ENCODE measurements at places on chromosomes 12 and 14. TPM values are rescaled to one million over a fixed set of nuclear protein-coding genes. Genes with fewer than 3 reads are reported as not detected.

Gene FGD4
- total RNA-seq, result 38.3 TPM

GRCh38 chr14:58821421-58821820 lies 183.7 kb downstream of the DACT1 start:
- no peak overlapping the region for H3K4me3 ChIP-seq
- H3K36me3 ChIP-seq, result no peaks in the 10 kb centered on the region
- no peak for DNase-seq
- no peaks in the 10 kb centered on the region for H3K27me3 ChIP-seq
- no peak overlapping the region for H3K27ac ChIP-seq

DNA sequence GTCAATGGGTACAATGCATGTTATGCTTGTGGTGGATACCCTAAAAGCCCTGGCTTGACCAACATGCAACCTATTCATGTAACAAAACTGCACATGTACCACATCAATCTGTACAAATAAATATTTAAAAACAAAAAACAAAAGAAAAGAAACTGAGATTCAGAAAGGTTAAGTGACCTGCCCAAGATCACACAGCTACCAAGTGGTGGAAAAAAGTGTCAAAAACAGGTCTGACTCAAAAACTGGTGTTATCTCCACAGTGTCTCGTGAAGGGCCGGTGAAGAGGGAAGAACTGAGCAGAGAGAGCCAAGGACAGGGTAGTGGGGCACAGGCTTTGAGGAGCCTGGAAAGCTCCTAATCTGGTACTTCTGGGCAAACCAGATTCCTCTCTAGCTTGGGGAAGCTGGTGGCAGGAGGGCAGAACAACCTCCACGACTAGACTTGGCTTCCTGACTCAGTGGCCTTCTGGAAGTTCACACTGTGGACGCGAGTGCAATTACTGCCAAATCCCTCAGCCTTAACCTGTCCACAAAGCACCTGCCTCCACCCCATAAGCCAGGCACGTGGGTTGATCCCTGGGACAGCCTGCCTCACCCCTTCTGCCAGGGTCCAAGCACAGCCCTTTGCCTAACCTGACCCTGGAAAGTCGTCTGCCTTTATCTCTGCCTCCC lies 15.6 kb downstream of the ZBTB39 start:
- no peak overlapping the region for H3K27ac ChIP-seq
- peaks cover 4% of the 10 kb centered on the region for H3K4me1 ChIP-seq
- no peak for DNase-seq
- H3K36me3 ChIP-seq, result no peaks in the 10 kb centered on the region
- no peak overlapping the region for H3K4me3 ChIP-seq

DNA sequence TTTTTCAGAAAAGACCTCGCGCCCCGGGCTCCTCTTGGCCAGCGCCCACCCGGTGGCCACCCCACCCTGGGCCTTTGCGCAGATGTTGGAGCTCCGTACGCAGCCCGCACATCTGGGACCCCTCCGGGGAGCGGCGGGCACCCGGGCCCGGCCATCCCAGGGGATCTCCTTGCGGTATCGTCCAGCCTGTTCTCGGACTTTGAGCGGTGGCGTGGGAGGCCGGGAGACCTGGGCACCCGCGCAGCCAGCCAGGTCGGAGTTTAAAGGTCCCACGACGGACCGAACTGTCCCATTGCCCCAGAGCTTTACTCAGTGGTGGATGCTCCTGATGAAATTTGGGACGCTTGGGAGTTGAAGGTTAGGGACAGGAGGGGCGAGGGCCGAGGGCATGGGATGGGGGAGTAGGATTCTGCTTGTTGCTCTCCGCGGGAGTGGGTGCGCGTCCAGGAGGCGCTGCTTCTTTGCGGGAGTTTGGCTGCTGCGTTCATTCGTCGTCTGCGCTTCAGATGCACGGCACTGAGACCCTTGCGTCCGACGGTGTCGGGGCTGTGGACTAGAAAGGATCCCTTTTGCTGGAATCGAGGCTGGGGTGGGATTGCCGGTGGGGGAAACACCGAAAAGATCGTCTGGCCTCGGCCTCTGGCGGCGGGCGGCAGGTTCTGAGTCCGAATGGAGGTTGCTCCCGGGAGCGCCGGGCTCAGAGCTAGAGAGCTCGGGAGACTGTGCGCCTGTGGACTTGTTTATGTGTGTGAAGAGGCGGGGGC lies 1.4 kb downstream of the NTF3 start:
- DNase-seq, result peak; percentile 66
- peaks cover 40% of the 10 kb centered on the region for H3K4me1 ChIP-seq

DNA sequence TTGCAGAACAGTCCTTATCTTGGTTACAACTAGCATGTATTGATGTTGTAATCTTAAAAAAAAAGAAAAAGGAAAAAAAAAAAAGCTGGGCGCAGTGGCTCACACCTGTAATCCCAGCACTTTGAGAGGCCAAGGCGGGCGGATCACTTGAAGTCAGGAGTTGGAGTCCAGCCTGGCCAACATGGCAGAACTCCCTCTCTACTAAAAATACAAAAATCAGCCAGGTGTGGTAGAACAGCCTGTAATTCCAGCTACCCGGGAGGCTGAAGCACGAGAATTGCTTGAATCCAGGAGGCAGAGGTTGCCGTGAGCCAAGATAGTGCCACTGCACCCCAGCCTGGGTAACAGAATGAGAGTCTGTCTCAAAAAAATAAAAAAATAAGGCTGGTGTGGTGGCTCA lies 25.6 kb upstream of the TEAD4 start:
- H3K4me1 ChIP-seq, result no peaks in the 10 kb centered on the region
- no peak overlapping the region for H3K4me3 ChIP-seq
- no peak for DNase-seq
- no peaks in the 10 kb centered on the region for H3K36me3 ChIP-seq
- H3K27ac ChIP-seq, result no peak overlapping the region

DNA sequence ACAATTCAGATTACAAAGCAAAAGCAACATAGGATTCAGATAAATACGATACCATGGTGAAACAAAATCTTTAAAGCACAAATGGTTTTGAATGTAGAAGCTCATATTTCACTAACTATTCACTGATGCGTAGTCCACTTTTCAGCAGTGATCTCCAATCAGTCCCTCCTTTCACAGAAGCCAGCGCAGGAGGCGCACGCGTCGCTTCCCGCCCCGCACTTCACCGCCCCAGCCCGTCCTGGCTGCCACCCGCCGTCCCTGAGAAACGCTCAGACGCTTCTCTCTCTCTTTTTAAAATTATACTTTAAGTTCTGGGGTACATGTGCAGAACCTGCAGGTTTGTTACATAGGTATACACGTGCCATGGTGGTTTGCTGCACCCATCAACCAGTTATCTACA lies 19.8 kb upstream of the CHFR start:
- no peaks in the 10 kb centered on the region for H3K36me3 ChIP-seq
- no peak overlapping the region for H3K27ac ChIP-seq
- no peak overlapping the region for H3K4me3 ChIP-seq
- H3K4me1 ChIP-seq, result no peaks in the 10 kb centered on the region
- no peak for DNase-seq
- H3K27me3 ChIP-seq, result no peaks in the 10 kb centered on the region

DNA sequence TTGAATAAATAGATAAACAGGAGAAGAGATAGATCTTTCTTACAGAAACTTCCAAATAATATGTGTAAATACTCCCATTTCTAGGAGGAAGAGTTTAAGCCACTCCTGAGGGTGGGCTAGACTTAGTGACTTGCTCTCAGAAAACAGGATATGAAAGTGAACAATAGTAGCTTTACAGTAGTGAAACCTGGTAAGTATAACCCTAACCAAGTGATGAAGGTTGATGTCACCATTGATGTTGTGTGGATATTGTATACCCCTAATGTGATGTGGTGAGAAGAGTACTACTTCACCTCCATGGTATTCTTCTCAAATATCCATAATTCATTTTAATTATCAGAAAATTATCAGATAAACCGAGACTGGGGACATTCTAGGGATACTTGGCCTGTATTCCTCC lies 20.9 kb downstream of the AKAP6 start:
- H3K27ac ChIP-seq, result no peak overlapping the region
- no peaks in the 10 kb centered on the region for H3K27me3 ChIP-seq
- no peak overlapping the region for H3K4me3 ChIP-seq
- DNase-seq, result no peak
- no peaks in the 10 kb centered on the region for H3K36me3 ChIP-seq

DNA sequence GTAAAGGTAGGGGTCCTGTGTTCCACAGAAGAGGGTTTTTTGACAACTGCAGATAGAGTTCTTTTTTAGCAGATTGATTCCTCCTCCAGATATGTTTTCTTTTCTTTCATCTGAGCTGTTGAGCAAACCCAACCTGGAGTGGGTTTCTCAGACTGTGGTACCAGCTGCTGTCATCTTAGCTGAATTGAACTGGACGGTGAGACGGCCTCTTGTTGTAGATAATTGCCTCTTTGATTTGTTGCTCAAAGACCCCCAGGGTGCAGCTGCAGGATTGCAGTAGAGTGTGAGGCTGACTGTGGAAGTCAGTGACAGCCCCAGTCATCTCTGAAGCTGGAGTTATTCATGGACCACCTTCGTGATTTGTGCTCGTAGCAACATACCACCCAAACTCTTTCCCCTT lies 317.7 kb downstream of the AACS start:
- DNase-seq, result no peak
- no peaks in the 10 kb centered on the region for H3K36me3 ChIP-seq
- no peaks in the 10 kb centered on the region for H3K27me3 ChIP-seq
- peaks cover 15% of the 10 kb centered on the region for H3K4me1 ChIP-seq
- H3K27ac ChIP-seq, result no peak overlapping the region
- H3K4me3 ChIP-seq, result no peak overlapping the region

Data from hepatocyte (in vitro differentiated cells).